ENCODE measurements at places on chromosomes 7 and 10.
A peak's percentile ranks its signal among the peaks of the same experiment; 100 is the strongest.

DNA sequence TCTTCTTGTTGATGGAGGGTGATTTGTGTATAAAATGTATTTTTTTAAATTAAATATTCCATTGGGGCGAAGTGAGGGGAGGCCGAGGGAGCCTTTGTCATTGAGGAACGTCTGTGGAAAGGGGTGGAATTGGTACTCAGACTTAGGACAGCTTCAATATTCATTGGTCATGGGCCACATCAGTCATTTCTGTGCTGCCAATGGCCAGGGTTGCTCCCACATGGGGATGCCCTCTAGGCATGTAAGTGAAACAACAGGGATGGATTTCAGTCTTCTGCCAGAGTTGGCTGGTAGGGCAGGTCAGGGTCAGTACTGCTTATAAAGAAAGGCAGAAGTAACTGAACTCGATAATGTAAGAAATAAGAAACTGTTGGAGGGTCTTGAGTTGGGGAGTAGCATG lies 47.2 kb downstream of the NEURL1 start:
- H3K27me3 ChIP-seq = peaks cover 18% of the 10 kb centered on the region
- no peak overlapping the region for H3K27ac ChIP-seq
- H3K4me1 ChIP-seq = peaks cover 32% of the 10 kb centered on the region
- H3K36me3 ChIP-seq = no peaks in the 10 kb centered on the region

- H3K4me3 ChIP-seq = no peak overlapping the region
- H3K27ac ChIP-seq = no peak overlapping the region
- H3K27me3 ChIP-seq = no peaks in the 10 kb centered on the region
- H3K4me1 ChIP-seq = no peaks in the 10 kb centered on the region
Measured at GRCh38 chr10:50531388-50532077, 92.2 kb downstream of the SGMS1 start.

DNA sequence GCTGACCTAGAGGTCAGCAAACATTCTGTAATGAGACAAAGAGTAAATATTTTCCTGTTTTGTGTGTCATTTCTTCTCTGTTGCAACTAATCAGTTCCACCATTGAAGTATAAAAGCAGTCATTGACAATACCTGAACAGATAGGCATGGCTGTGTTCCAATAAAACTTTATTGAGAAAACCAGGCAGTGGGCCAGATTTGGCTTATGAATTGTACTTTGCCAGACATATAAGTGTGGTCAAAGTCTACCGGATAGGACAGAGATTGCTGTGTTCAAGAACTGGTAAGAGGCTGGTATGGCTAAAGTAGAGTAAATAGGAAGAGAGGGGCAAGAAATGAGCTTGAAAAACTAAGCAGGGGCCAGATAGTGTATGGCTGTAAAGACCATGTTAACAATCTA lies 38.3 kb upstream of the TAC1 start:
- DNase-seq = no peak
- no peak overlapping the region for H3K27ac ChIP-seq
- H3K36me3 ChIP-seq = no peaks in the 10 kb centered on the region
- H3K4me1 ChIP-seq = peaks cover 5% of the 10 kb centered on the region
- H3K27me3 ChIP-seq = no peaks in the 10 kb centered on the region

DNA sequence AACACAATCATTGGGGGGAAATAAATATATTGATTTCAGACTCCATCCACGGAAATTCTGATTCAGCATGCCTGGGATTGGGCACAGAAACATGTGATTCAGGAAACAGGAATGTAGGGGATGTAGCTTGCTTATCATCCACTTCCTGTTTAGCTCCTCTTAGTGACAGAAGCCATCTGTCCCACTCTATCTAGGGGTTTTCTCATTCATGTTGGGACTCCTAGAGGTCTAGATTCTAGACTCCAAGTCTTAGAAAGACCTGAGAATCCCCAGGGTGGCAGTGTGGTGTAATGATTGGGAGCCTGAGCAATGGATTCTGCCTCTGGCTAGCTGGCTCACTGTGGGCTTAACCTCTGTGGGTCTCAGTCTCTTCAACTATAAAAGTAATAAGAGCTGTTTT lies 67.9 kb downstream of the CDK1 start:
- H3K27me3 ChIP-seq = no peaks in the 10 kb centered on the region
- no peak for DNase-seq
- H3K4me3 ChIP-seq = no peak overlapping the region
- no peak overlapping the region for H3K27ac ChIP-seq
- H3K4me1 ChIP-seq = peaks cover 12% of the 10 kb centered on the region

GRCh38 chr7:158030071-158030470 lies 557.6 kb downstream of the PTPRN2 start:
- H3K4me1 ChIP-seq = peaks cover 66% of the 10 kb centered on the region
- DNase-seq = no peak
- peaks cover 11% of the 10 kb centered on the region for H3K27me3 ChIP-seq
- no peak overlapping the region for H3K27ac ChIP-seq

- no peak overlapping the region for H3K27ac ChIP-seq
- no peak for DNase-seq
- no peaks in the 10 kb centered on the region for H3K36me3 ChIP-seq
- H3K4me3 ChIP-seq = no peak overlapping the region
Measured at GRCh38 chr10:5078547-5079180, 15.6 kb upstream of the AKR1C3 start.

- H3K27ac ChIP-seq = no peak overlapping the region
- DNase-seq = no peak
- H3K36me3 ChIP-seq = no peaks in the 10 kb centered on the region
- no peak overlapping the region for H3K4me3 ChIP-seq
- peaks cover 31% of the 10 kb centered on the region for H3K4me1 ChIP-seq
- H3K27me3 ChIP-seq = peaks cover 14% of the 10 kb centered on the region
Measured at GRCh38 chr10:80277567-80278250, 11.7 kb downstream of the MAT1A start.

DNA sequence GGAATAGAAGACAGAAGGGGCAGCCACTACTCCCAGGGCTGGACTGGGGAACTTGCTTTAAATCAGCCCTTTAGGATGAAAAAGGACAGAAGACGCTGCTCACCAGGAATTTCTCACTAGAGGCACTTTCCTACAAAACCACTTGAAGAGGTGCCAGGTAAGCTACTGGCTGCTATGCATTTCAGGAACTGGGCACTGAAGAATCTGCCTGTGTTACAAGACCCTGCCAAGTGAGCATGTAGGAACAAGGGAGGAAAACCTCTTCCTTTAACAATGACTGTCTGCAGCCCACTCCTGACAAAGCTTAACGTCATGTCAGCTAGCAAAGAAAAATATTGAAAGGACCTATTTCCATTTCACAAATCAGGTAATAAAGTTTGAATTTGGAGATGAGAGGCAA lies 5.8 kb upstream of the AGMO start:
- no peaks in the 10 kb centered on the region for H3K4me1 ChIP-seq
- H3K27me3 ChIP-seq = no peaks in the 10 kb centered on the region
- H3K4me3 ChIP-seq = no peak overlapping the region
- no peak overlapping the region for H3K27ac ChIP-seq
- no peak for DNase-seq
- H3K36me3 ChIP-seq = no peaks in the 10 kb centered on the region

- H3K4me1 ChIP-seq = no peaks in the 10 kb centered on the region
- H3K27me3 ChIP-seq = peaks cover 5% of the 10 kb centered on the region
- H3K36me3 ChIP-seq = no peaks in the 10 kb centered on the region
- no peak for DNase-seq
- no peak overlapping the region for H3K27ac ChIP-seq
Measured at GRCh38 chr7:81632418-81632817, 137.4 kb downstream of the HGF start.

DNA sequence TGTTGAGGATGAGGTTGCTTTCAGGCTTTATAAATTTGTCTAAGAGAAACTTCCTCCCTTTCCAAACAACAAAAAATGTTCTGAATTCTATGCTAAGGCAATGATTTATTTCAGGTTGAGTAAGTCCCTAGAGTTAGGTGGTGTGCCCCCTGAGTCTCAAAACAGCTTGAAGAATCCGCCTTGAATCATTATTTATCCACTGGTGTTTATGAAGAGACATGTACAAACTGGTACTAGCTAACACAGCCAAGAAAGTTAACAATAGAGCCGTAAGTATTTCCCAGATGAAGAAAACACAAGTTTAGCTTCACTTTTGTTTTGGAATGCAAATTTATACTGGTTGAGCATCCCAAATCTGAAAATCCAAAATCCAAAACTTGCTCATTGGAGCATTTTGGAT lies 66.2 kb upstream of the SRPK2 start:
- peaks cover 10% of the 10 kb centered on the region for H3K4me1 ChIP-seq
- no peak overlapping the region for H3K4me3 ChIP-seq
- peaks cover 39% of the 10 kb centered on the region for H3K36me3 ChIP-seq

- DNase-seq = no peak
- H3K4me3 ChIP-seq = no peak overlapping the region
- no peaks in the 10 kb centered on the region for H3K27me3 ChIP-seq
- H3K4me1 ChIP-seq = no peaks in the 10 kb centered on the region
Measured at GRCh38 chr7:34311591-34311990, 346.4 kb upstream of the NPSR1 start.

DNA sequence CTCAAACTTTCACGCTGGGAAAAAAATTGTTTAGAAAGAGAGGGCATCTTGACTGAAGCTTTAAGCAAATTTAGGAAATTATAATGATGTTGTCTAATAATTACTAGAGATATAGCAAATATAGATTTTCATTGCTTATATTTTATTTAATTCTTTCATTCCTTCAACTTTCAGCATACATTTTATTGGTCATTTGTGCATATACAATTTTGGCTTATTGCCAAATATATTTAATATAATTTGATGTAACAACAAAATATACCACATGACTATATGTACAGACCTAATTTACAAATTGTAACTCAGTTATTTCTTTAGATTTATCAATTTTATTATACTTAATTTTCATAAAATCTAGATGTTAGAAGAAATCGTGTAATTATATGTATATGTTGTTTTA lies 390.1 kb downstream of the ATRNL1 start:
- peaks cover 2% of the 10 kb centered on the region for H3K4me1 ChIP-seq
- peaks cover 3% of the 10 kb centered on the region for H3K27me3 ChIP-seq
- H3K27ac ChIP-seq = no peak overlapping the region
- no peak for DNase-seq
- H3K4me3 ChIP-seq = no peak overlapping the region
- peaks cover 14% of the 10 kb centered on the region for H3K36me3 ChIP-seq

- H3K27me3 ChIP-seq = no peaks in the 10 kb centered on the region
- H3K4me3 ChIP-seq = no peak overlapping the region
- peaks cover 12% of the 10 kb centered on the region for H3K4me1 ChIP-seq
- DNase-seq = no peak
- peak overlapping the region; percentile 57 for H3K27ac ChIP-seq
Measured at GRCh38 chr7:92402920-92403759, 44.1 kb upstream of the GATAD1 start.

GRCh38 chr10:123212063-123212462 lies 57.9 kb downstream of the BUB3 start:
- peaks cover 9% of the 10 kb centered on the region for H3K4me1 ChIP-seq
- DNase-seq = no peak
- peaks cover 27% of the 10 kb centered on the region for H3K36me3 ChIP-seq
- H3K27me3 ChIP-seq = peaks cover 3% of the 10 kb centered on the region
- no peak overlapping the region for H3K27ac ChIP-seq
- H3K4me3 ChIP-seq = no peak overlapping the region

GRCh38 chr7:135335628-135336139 lies 102.0 kb downstream of the STRA8 start:
- H3K36me3 ChIP-seq = no peaks in the 10 kb centered on the region
- peak; percentile 90 for DNase-seq
- H3K4me3 ChIP-seq = no peak overlapping the region
- peaks cover 19% of the 10 kb centered on the region for H3K4me1 ChIP-seq

- H3K36me3 ChIP-seq = peaks cover 36% of the 10 kb centered on the region
- DNase-seq = no peak
- H3K27me3 ChIP-seq = no peaks in the 10 kb centered on the region
- H3K4me1 ChIP-seq = peaks cover 7% of the 10 kb centered on the region
Measured at GRCh38 chr7:7795203-7795602, 76.8 kb upstream of the RPA3 start.

- peak overlapping the region; percentile 24 for H3K27ac ChIP-seq
- peaks cover 9% of the 10 kb centered on the region for H3K36me3 ChIP-seq
- peaks cover 3% of the 10 kb centered on the region for H3K27me3 ChIP-seq
Measured at GRCh38 chr10:14554091-14554490, 220.6 kb downstream of the FAM107B start.

DNA sequence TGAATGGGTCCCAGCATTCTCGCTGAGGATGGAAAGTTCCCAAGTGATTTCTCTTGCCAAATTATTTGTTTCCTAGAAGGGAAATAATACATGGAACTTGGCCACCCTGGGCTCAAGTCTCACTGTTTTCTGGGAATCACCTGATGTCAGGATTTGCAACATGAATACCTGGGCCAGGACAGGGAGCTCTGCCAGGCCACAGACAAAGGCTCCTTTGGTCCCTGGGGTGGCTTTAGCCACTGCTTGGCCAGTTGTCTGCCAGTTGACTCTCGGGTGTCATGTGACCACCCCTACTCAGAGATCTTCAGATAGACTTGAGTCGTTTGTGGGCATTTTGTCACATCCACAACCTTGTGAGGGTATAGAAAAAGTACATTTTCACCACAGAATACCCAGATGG lies 258.0 kb upstream of the HABP2 start:
- H3K4me3 ChIP-seq = no peak overlapping the region
- H3K27me3 ChIP-seq = peaks cover 9% of the 10 kb centered on the region
- no peak overlapping the region for H3K27ac ChIP-seq
- H3K4me1 ChIP-seq = no peaks in the 10 kb centered on the region
- no peaks in the 10 kb centered on the region for H3K36me3 ChIP-seq
- no peak for DNase-seq

DNA sequence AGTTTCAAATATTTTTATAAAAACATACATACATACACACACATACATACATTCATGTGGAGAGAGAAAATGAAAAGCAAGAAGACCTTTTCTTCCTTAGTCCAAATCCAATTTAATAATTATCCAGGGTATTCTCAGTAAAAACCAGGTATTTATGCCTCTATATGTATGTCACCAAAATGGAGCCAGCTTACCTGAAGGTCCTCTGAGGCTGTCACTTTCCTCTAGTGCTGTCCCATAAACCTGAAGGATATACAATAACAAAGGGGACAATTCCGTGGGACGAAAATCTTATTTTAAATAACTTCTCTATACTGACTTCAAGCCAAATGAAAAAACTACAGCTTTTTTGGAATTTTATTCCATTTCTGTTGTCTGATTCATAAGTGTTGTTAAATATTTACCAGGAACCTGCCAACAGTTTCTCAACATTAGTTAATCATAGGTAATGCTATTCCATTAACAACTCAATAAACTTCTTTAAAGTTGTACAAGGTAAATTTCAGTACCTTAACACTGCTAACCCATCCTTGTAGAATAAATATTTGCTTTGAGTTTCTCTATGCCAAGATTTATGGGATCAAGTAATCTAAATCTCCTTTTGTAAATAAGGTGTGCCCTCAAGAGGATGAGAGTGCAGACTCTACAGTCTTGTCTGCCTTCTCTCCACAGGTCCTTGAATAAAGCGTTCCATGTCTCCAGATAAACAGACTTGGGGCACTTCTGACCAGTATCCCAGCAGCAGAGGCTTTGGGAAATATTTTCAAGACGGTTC lies 260.3 kb downstream of the AHR start:
- no peak for DNase-seq
- no peak overlapping the region for H3K4me3 ChIP-seq
- peaks cover 4% of the 10 kb centered on the region for H3K4me1 ChIP-seq
- H3K27me3 ChIP-seq = peaks cover 10% of the 10 kb centered on the region
- no peak overlapping the region for H3K27ac ChIP-seq
